Progenitor cell of endocrine pancreas (in vitro differentiated cells): ENCODE measurements at places on chromosomes 2 and 18. TPM values are rescaled to one million over a fixed set of nuclear protein-coding genes. Genes with fewer than 3 reads are reported as not detected.

- no peak overlapping the region for H3K4me3 ChIP-seq
- H3K4me1 ChIP-seq: peaks cover 11% of the 10 kb centered on the region
- no peaks in the 10 kb centered on the region for H3K36me3 ChIP-seq
These were observed 229.1 kb upstream of the SLC14A2 start for GRCh38 chr18:45386041-45386655.

DNA sequence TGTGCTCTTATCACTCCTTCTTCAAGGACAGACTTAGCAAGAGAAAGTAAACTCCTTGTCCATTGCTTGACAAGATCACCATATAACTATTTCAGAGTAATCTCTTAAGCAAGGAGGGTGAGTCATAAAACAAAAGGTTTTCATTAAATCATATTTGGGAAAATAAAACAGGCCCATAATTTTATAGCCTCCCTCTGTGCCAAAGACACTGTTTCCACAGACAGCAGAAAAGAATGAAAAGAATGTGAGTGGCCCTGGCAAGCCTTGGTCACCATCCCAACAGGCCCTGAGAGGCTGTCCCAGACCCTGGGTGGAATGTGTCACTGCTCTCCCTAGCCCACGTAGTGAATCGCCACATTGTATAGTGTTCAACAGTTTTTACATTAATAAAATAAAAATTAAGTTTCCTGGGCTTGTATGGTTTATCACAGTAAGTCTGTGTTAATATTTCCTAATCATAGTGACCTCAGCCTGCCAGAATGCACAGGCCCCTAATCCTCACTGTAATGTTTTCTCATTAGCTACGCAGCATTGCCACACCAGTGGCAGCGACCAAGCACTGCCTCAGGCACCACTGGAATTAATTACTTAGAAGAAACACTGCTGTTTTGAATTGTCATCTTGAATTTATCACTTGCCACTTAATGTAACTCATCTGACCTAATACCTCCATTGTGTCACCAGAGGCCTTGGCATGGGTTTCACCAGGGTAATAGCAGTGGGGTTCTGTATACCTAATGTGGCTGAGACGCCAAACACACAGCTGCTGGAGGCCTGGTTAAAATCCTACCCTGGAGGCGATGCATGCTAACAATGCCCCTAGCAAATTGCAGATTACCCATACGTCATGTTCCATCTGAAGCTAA lies 401.9 kb downstream of the LNPK start:
- H3K27me3 ChIP-seq: no peaks in the 10 kb centered on the region
- H3K4me1 ChIP-seq: peaks cover 9% of the 10 kb centered on the region
- no peak overlapping the region for H3K27ac ChIP-seq
- DNase-seq: no peak
- H3K36me3 ChIP-seq: peaks cover 4% of the 10 kb centered on the region
- H3K4me3 ChIP-seq: no peak overlapping the region

- no peaks in the 10 kb centered on the region for H3K36me3 ChIP-seq
- H3K27ac ChIP-seq: no peak overlapping the region
- no peak for DNase-seq
- no peak overlapping the region for H3K4me3 ChIP-seq
- peaks cover 14% of the 10 kb centered on the region for H3K4me1 ChIP-seq
These were observed 17.8 kb downstream of the OTOF start for GRCh38 chr2:26459991-26460612.

DNA sequence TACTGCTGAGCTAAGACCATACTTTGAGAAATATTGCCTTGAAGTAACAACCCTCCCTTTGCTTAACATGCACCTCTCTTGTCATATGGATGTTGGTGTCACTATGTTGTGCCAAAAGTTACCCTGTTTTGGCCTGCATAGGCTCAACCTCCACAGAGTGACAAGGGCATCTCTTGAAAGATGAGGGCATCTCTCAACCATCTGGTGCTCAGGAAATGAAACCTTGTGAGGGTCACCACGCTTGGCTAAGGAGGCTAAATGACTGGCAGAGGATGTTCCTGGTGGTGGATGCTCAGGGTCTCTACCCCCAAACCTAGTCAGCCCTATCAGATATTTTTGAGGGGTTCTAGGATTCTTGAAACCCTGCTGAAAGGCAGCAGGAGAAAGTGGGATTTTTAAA lies 2.3 kb downstream of the LHCGR start:
- H3K27me3 ChIP-seq: peaks cover 44% of the 10 kb centered on the region
- no peaks in the 10 kb centered on the region for H3K36me3 ChIP-seq
- H3K4me1 ChIP-seq: no peaks in the 10 kb centered on the region
- H3K4me3 ChIP-seq: no peak overlapping the region
- no peak overlapping the region for H3K27ac ChIP-seq
- DNase-seq: no peak

DNA sequence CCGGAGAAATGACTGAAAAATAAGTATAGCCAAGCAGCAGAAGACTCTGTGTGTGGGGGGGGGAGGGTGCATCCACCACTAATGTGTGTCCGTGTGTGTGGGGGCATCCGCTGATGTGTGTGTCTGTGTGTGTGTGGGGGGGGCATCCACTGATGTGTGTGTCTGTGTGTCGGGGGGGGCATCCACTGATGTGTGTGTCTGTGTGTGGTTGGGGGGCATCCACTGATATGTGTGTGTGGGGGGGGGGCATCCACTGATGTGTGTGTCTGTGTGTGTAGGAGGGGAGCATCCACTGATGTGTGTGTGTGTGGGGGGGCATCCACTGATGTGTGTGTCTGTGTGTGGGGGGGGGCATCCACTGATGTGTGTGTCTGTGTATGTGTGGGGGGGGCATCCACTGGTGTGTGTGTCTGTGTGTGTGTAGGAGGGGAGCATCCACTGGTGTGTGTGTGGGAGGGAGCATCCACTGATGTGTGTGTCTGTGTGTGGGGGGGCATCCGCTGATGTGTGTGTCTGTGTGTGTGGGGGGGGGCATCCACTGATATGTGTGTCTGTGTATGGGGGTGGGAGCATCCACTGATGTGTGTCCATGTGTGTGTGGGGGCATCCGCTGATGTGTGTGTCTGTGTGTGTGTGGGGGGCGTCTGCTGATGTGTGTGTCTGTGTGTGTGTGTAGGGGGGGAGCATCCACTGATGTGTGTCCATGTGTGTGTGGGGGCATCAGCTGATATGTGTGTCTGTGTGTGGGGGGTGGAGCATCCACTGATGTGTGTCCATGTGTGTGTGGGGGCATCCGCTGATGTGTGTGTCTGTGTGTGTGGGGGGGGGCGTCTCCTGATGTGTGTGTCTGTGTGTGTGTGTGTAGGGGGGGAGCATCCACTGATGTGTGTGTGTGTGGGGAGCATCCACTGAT lies 125.0 kb downstream of the NFATC1 start:
- H3K4me3 ChIP-seq: no peak overlapping the region
- peaks cover 5% of the 10 kb centered on the region for H3K27me3 ChIP-seq
- no peak overlapping the region for H3K27ac ChIP-seq
- H3K4me1 ChIP-seq: peaks cover 10% of the 10 kb centered on the region
- H3K36me3 ChIP-seq: no peaks in the 10 kb centered on the region
- no peak for DNase-seq

Gene MALT1
- 14.1 and 14.9 TPM in 2 replicates for total RNA-seq

Gene NAT8
- total RNA-seq: not detected in 2 replicates

Gene ZNF396
- 4.5 and 5.9 TPM in 2 replicates for total RNA-seq

Gene PKDCC
- total RNA-seq: 334 and 335 TPM in 2 replicates

Gene PTPN18
- total RNA-seq: 47.5 and 50.0 TPM in 2 replicates
